RKO (cell line): ENCODE measurements at places on chromosomes 7 and 10.

DNA sequence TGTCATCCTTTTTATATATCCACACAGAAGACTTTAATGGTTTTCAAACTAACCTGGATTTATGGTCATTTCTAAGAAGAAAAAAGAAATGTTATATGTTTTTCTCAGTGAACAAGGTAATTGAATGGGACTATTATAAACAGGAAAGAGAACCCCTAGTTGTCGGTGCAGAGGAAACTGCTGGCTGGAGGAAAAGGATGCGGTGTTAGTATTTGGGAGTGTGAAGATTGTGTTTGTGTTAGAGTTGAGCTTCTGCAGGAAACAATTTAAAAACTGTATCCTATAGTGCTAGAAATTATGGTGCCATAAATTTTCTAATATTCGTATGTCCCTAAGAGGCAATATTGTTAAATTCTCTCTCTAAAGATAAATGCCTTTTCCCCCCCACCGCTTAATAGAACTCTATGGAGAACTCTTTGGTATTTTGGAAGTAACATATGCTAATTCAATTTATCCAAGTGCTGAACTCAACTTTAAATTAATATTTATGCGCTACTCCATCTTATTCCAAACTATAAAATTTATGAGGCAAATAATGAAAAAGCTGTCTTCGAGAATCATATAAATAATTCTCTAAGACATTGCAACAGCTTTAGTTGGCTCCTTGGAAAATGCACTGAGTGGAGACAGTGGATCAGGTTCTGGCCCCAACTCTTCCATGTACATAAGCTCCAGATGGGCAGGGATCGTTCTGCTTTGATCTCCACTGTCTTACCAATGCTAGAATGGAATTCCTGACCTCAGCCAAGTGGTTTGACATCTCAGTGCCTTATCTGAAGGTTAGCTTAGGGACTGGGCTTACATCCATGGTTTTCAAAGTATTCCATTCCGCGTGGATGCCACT is 5.6 kb downstream of the BZW2 start:
- no peak for DNase-seq

DNA sequence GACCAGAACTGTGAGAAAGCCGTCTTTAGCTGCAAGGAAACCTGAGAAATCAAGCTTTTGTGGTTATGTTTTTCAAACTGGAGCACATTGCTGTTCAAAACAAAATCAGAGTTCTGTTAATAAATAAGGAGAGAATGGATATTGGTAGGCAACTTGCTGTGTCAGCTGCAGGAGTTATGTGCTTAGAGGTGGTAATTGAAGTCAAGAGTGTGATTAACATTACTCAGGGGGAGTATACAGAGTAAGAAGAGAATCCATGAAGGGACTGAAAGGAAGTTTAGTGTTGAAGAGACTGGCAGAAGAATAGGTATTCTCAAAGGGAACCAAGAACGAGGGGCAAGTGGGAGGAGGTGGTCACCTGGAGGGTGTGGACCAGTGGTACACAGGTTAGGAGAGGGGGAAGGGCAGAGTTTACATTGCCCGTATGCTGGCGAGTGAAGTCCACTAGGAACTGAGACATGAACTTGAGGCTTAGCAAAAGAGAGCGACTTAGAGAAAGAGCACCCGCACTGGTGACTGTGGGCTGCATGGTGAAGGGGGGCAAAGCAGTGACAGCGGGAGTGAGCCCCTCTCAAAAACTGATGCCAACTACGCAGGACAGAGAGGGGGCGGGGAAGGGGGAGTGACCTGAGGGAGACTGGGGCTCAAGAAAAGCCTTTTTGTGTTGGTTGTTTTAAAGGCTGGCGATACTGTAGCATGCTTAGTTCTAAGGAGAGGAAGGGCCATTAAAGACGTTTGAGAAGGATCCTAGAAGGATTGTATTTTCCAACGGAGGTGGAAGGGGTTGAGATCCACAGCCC is 80.0 kb downstream of the SDK1 start:
- no peak for DNase-seq

DNA sequence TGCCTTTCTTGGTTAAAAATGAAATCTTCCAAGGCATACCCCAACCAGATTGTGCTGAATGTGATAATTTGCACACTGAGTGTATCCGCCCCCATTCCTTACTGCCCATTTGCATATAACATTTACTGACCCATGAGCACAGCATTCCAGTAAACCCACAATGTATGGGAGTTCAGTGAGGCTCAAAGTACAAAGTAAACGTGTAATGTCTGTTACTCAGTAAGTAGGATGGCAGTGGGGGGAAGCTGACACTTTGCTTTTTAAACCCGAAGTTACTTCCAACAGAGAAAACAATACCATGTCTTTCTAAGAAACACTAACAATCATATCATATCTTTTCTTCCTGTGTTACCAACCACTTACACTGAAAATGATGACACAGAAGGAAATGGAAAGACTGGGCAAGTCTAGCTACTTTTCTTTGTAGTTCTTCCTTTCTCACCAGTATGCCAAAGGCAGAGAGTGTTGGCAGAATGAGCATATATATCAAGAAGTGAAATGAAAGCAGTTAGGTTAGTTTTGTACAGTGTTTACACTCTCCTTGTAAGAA is 27.1 kb upstream of the SOSTDC1 start:
- no peak for DNase-seq

- no peak for DNase-seq
These were observed 6.6 kb upstream of the TMEM184A start for GRCh38 chr7:1562597-1563051.

GRCh38 chr7:40468891-40469864 is 334.4 kb downstream of the SUGCT start:
- no peak for DNase-seq

GRCh38 chr10:116699471-116700150 is 42.8 kb downstream of the HSPA12A start:
- DNase-seq = no peak

GRCh38 chr10:7119325-7120015 is 291.4 kb downstream of the SFMBT2 start:
- peak; percentile 8 for DNase-seq

- DNase-seq = no peak
These were observed 535.9 kb upstream of the POT1 start for GRCh38 chr7:125465527-125465926.

DNA sequence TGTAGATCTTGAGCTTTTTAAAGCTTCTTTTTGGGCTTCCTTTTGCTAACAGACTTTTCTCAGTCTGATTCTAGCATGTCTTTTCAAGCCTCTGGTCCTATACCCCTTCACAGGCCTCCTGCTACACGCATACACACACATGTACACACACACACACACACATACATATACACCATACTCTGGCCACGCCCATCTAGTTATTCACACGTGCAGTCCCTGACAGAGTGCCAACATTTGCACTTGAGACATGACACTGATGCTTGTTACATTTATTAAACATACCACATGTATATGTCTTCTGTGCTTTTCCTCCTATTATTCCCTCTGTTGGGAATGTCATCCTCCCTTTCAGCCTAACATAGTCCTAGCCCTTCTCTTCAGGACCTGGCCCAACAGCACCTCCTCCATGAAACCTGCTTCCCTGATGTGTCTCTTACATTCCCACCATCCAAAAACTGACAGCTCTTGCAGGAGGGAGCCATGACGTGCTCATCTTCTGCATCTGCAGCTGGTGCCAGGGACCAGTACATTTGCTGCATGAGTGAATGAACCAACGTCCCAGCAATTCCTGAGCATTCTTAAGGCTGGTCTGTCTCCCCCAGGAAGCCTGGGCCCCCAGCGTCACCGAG is 222.1 kb downstream of the ARHGAP12 start:
- no peak for DNase-seq

DNA sequence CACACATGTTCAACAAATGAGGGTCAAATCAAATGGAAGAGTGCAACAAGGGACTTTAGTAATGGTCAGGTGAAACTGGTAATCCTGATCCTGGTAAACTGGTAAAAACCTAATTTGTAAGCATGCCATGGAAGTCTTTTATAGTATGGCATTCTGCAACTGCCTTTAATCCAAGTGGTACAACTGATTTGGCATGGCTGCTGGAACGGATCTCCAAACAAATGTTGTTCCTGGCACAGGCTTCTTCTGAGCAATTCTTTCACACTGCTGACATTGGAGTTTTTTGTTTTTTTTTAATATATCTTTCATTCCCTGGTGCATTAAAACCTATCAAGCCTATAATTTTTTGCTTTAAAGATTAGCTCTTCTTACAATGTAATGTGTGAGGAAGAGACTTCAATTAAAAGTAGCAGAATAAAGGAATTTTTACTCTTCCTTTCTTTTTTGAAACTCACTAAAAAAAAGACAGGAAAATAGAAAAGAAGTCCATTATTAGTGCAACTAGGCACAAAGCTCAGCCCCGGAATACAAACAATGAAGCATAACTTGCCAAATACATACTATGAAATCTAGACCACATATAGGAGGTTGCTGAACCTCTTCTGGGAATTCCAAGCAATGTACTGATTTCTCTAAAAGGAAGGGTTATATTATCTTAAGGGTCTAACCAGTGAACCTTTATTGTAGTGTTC is 79.3 kb upstream of the OIT3 start:
- DNase-seq = no peak

DNA sequence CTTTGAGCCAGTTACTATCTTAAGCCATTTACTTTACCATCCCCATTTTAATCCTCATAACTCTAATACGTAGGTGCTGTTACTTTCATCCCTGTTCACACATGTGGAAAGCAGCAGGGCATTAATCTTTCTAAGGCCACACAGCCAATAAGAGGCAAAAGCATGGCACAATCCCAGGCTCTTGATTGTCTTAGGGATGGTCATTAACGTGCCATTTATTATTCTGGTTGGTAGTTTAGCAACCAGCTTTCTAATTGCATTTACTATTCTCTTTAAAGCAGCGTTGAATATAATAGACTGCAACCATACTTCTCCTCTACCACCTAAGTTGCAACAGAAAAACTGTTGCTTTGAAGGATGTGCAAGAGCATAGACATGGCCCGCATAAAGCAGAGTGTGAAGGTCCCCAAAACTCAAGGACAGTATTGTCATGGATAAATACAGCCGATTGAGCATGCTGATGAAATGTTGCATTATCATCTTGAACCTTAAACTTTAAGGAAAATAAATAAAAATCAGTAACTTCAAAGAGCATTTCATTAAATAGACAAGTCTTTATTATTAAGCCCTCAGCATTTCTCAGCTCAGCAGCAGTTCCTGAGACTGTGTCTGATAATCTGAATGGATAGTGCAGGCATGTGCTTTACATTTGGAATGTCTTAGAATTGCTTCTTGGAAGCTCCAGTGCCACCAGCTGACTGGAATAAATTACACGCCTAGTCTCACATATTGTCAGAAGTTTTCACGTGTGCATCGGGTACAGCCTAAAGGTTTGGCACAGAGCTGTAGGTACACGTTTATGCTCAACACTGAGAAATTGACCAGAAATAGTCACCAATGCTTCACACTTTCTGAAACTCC is 467.1 kb downstream of the SDK1 start:
- no peak for DNase-seq

- no peak for DNase-seq
These were observed 33.1 kb upstream of the RPA3 start for GRCh38 chr7:7751243-7752092.

- no peak for DNase-seq
These were observed 4.6 kb downstream of the DUSP5 start for GRCh38 chr10:110502072-110502845.

DNA sequence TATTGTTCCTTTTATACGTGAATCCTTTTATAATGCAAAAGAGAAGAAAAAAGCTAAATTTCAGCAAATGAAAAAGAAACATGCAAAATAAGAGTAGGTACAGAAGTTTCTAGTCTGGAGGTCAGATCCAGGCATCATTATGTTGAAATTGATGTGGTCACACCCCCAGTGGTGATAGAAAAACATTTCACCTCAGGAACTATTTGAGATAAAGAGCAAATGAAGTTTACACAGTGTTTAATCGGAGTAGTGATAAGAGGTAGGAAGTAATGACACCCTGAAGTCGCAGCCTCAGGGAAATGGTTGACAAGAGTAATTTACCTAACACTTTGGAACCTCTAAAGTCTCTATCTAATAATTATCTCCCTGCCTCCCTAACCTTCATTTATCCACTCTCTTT is 536.0 kb upstream of the STEAP1 start:
- DNase-seq = peak; percentile 39

GRCh38 chr7:133431134-133431724 is 178.4 kb downstream of the EXOC4 start:
- DNase-seq = no peak

GRCh38 chr10:115850666-115851065 is 422.3 kb downstream of the GFRA1 start:
- DNase-seq = no peak

- no peak for DNase-seq
These were observed 494.4 kb downstream of the XPNPEP1 start for GRCh38 chr10:109428775-109429491.

- no peak for DNase-seq
These were observed 8.1 kb upstream of the PRKG1 start for GRCh38 chr10:51066231-51066630.

- DNase-seq = peak; percentile 92
These were observed 58.2 kb downstream of the STRA8 start for GRCh38 chr7:135291809-135292253.

- no peak for DNase-seq
These were observed 25.1 kb downstream of the SGCE start for GRCh38 chr7:94630855-94631254.

DNA sequence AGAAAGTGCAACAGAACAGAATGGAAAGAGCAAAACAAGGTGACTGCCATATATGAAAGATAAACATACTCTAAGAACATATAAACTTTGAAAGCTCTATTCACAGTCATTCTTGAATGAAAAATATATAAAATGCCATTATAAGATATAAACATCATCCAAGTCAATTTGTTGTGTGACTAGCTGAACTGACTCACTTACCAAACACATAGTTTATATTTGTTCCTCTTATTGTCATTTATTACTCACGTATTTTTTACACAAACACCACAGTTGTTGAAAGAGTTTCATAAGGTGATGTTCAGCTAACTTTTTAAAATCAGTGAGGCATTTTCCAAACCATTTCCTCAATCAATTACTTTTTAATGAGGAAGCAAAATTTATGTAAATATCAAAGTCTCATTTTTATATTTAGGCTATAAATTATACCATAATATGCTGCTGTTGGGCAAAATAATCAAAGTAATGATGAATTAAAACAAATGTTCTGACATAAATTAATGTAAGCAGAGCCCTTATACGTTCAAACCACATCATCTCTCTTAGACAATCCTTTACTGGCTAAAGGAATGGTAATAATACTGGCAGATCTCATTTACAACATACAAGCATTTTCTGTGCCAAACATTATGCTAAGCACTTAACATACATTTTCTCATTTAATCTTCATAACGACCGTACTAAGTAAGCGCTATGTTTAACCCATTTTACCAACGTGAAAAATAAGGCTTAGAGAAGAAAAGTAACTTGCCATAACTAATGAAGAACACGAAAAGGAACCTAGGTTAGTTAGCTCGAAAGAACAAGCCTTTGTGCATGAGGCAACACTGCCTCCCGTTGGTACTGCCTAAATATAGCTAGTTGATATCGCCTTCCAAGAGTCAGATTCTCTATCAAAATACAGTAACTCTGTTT is 7.3 kb downstream of the LRRN3 start:
- DNase-seq = peak; percentile 44

DNA sequence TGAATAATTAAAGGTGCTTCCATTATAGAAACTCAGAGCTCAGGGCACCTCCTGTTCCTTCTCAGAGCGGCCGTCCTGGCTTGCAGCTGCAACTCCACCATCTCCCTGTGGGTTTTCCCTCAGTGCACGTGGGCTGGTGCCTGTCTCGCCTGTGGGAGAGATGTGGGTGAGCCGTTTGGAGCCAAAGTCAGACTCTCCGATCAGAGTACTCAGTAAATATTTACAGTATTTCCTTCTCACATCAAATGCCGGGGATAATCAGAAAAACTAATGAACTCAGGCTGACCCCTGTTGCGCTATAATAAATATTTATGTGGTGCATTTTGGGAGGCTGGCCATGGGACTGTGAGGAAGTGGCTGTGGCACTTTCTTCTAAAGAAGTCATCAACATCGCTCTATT is 155.8 kb upstream of the HABP2 start:
- no peak for DNase-seq
